Left forelimb (tissue), 1 donor: ENCODE measurements at places on chromosomes 1 and 21.

GRCh38 chr1:19435851-19436455, 49.4 kb downstream of the CAPZB start:
- DNase-seq: no peak

GRCh38 chr1:197632651-197633050, 142.6 kb downstream of the DENND1B start:
- no peak for DNase-seq

GRCh38 chr1:239387304-239388158, 1.2 kb downstream of the CHRM3 start:
- peak; percentile 65 for DNase-seq

DNA sequence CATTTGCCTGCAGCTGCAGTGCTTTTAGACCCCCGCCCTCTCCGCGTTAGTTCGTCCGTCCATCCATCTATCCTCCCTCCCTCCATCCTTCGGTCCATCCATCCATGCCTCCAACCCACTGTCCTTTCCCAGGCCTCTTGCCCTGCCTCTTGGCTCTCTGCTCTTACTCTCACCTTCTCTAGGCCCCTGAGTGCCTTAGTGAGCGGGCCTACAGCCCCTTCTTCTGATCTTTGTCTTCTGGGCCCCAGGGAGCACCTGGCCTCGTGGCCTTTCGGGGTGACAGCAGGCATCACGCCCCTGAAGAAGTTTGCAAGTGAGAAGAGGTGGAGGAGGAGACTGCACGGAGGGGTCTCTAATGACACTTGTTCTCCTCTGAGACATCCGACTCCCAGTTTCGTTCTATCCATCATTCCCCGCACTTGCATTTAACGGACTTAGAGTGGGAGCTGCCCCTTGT, 842 bp downstream of the ATXN7L2 start:
- no peak for DNase-seq

- no peak for DNase-seq
These were observed 47.7 kb upstream of the RHOU start for GRCh38 chr1:228687587-228687986.

DNA sequence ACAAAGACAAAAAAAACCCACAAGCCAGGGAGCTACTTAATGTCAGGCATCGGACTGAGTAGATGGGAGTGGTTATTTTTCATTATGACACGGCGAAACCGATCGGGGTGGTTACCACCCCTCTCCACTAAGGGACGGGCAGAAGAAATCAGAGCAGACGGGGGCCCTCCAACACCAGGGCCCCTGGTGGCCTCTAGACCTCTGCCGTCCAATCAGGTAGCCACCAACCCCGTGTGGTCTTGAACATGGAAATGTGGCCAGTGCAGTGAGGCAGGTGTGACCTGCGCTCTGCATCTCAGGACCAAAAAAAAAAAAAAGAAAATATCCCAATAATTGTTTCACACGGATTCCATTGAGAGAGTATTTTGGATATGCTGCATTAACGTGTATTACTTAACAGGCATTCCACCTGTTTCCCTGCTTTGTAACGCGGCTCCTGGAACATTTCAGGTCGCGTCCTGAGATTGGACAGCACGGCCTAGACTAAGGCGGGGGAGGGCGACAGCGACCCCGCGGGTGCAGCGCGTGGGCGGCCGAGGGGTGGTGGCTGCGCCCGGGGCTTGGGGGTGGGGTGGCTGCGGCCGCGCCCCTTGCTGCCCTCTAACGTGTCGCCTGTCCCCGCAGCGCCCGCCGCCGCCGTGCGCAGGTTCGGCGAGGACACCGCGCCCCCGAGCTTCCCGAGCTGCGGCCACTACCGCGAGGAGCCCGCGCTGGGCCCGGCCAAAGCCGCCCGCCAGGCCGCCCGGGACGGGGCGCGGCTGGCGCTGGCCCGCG, 48.3 kb downstream of the SIM2 start:
- DNase-seq: no peak

DNA sequence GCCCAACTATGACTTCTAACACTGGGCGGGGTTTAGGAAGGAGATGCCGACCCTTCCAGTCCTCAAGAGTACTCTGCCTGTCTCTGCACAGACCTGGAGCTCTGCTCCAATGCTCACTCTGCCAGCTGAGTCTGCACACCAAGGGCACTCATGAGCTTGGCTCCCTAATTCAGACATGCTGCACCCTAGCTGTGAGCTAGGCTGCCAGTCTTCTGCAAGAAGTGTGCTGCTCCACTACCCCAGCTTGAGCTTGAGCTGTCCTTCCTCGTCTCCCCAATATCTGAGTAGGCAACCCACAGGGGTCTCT, 13.2 kb downstream of the TP53BP2 start:
- DNase-seq: no peak

- DNase-seq: no peak
These were observed 46.6 kb upstream of the SCAF4 start for GRCh38 chr21:31778546-31778945.

DNA sequence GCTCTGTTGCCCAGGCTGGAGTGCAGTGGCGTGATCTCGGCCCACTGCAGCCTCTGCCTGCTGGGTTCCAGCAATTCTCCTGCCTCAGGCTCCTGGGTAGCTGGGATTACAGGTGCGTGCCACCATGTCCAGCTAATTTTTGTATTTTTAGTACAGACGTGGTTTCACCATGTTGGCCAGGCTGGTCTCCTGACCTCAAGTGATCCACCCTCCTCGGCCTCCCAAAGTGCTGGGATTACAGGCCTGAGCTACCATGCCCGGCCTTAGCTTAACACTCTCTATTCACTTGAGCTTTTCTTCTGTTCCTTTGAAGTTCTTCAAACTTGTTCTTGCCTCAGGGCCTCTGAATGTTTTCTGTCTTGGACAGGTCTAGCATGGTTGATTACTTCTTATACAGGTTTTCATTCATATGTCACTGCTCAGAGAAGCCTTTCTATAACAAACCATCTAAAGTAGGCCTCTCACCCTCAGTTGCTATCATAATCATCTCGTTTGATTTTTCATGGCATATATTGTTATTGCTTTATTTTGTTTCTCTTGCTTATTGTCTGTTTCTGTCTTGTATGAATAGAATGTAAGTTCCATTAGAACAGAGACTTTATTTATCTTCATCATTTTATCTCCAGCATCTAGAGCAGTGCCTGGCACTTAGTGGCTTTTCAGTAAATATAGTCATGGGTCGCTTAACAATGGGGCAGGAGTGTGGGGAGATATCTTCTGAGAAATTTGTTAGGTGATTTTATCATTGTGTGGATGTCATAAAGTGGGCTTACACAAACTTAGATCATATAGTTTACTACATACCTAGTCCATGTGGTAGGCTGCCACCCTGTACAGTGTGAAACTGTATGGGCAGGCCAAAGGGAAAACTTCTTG, 12.1 kb downstream of the OSBPL9 start:
- DNase-seq: no peak

- DNase-seq: no peak
These were observed 9.0 kb upstream of the IFNGR2 start for GRCh38 chr21:33394260-33394659.

DNA sequence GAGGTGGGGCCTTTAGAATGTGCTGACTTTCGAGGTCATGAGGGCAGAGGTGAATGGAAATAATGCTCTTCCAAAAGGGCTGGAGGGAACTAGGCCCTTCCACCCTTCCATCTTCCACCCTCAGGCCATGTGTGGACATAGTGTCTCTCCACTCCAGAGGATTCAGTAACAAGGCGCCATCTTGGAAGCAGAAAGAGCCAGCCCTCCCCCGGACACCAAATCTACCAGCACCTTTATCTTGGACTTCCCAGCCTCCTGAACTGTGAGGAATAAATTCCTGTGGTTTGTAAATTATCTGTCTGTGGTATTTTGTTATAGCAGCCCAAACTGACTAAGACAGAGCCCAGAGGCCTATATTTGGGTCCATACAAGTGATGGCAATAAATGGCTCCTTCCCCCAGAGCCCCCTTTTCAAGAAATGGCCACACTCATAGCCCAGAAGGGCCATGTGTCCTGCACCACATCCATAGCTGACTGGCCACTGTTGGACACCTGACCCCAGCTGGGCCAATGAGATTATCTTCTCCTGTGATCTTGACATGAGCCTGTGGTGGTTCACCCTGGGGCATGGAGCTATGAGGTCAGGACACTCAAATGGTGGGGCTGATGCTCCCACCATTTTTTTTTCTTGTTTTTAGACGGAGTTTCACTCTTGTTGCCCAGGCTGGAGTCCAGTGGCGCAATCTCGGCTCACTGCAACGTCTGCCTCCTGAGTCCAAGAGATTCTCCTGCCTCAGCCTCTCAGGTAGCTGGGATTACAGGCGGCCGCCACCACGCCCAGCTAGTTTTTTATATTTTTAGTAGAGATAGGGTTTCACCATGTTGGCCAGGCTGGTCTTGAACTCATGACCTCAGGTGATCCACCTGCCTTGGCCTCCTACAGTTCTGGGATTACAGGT, 114.9 kb downstream of the RRAGC start:
- no peak for DNase-seq

- DNase-seq: no peak
These were observed 14.0 kb downstream of the KCNN3 start for GRCh38 chr1:154856049-154856448.

DNA sequence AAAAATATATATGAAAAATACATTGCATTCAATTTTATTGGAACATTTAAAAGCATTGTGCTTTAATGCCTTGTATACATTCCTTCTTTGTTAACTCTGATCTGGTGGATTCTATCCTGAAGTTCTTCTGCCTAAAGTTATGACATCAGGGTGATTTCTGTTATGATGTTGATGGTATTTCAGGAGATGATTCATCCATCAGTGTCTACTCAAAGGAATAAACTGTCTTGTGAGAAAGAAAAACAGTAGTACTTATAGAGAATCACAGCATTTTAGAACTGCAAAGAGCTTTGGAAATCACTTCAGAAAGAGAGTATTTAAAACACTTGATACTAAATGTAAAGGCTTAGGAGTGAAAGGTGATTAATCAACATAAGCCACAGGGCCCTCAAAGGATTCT, 155.7 kb downstream of the PTPRC start:
- no peak for DNase-seq

GRCh38 chr1:32273391-32274208, 18.3 kb upstream of the HDAC1 start:
- DNase-seq: no peak

DNA sequence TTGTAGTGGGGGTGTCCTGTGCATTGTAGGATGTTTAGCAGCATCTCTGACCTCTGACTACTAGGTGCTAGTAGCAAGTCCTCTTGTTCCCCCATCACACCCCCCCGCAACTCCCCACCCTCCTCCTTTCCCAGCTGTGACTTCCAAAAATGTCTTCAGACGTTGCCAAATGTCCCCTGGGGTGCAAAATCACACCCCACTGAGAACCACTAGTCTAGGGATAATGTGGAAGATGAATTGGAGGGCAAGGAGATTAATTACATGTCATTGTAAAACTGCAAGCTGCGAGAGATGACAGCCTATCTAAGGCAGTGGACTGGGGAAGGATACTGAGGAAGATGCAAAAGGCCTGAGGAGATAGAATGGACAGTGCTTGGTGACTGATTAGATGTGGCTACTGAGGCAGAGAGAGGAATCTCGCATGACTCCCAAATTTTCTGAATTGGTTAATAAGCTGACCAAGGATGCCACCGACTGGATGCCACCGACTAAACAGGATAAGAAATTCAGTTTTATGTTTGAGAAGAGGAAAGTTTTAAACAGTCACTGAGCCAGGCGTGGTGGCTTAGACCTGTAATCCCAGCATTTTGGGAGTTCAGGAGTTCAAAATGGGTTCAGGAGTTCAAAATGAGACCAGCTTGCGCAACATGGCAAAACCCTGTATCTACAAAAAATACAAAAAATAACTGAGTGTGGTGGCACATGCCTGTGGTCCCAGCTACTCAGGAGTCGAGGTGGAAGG, 3.1 kb upstream of the JAK1 start:
- DNase-seq: no peak

- DNase-seq: peak; percentile 67
These were observed 85.8 kb upstream of the RGS1 start for GRCh38 chr1:192489748-192490147.

DNA sequence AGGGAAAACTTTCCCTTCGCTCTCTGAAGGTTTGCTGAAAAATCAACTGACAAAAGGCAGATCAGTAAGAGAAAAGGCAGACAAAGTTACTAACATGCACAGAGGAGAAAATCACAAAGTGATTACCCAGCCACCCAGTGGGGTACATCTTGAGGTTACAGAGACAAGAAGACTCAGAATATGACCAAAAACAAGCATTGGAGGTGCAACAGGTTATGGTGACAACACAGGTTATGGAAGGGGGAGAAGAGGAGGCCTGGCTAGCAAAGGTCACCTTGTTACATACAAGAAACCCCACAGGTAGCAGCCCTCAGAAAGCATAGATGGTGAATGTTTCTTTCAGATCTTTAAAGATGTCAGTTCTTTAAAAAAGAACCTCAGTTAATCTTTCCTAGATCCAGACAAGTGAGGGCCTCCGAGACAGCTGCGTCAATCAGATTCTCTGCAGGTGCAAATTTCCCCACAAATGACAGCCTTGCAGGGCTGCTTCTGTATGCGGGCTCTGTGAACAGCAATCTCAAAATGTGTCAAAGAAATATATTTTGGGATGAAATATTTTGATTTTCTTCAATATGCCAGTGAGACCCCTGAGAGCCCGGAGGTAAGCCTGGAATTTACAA, 207.6 kb upstream of the RAB4A start:
- DNase-seq: no peak
